ENCODE measurements at places on chromosomes 16 and 17.

DNA sequence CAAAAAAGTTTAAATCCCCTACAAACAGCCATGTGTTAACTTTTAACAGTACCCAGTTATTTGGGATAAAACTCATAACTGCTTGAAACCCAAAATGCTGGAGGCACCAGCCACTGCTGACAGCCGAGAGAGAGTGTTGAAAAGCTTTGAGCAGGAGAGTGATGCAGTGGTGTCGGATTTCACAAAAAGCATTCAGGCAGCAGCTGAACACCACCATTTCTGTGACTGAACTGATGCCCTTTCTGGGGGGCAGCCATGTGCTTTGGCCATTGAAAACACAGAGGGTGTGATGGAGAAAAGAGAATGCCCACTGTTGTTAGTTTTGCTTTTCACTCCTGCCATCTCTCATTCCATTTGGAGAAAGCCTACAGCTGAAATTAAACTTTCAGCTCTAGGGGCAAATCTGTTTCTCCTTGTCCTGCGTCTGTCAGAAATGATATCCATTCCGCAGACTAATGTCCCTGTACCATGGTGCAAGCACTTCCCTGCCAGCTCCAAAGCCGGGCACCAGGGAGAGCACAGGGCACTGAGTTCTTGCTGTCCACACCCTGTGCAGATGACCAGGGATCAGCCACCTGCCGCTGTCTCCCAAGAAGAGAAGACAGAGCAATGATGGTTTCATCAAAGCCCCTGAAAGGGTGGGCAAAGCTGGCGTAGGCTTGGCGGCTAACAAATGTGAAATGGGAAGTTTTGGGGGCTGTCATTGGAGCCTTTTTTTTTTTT, 16.6 kb upstream of the MLYCD start:
- no peak for DNase-seq

GRCh38 chr16:11163761-11164261, 92.2 kb downstream of the SOCS1 start:
- no peak for DNase-seq

- DNase-seq = no peak
Observed at GRCh38 chr17:72379516-72379915, 258.7 kb downstream of the SOX9 start.

- no peak for DNase-seq
Observed at GRCh38 chr17:3770466-3770865, 30.5 kb downstream of the ITGAE start.

DNA sequence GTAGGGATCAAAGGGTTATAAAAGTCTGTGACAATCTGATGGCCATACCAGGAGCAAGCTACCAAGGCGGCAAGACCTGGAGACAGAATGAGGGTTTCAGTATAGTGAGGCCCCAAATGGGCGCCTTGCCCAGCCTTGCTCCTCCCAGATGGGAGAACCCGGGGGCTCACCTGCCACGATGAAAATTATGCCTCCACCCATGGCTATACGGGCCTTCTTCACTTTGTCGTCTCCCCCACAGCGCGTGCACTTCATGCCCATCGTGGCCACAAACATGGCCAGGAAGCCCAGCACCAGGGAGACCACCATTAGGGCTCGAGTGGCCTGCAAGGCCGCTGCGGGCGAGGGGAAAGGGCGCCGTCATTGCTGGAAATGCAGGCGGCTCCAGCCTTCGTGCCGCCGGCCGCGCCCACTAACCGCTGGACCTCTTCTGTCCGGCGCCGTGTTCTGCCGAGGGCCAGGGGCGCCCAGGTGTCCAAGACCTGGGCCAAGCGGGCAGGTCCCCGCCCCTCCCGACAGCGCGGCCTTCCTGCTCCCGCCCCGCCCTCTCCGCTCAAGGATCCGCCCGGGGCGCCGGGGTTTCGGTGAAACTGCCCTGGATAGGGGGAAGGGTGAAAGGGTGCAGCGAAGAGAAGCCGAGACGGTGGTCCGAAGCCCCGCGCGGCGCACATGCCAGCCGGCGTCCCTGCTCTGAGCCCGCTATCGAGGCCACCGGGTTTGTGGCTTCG, 1.5 kb downstream of the CLDN7 start:
- no peak for DNase-seq

GRCh38 chr17:51224402-51225262, 35.2 kb downstream of the MBTD1 start:
- no peak for DNase-seq

- no peak for DNase-seq
Observed at GRCh38 chr16:75202069-75202590, 4.8 kb downstream of the CTRB2 start.

- no peak for DNase-seq
Observed at GRCh38 chr17:9364837-9365430, 210.7 kb downstream of the STX8 start.

DNA sequence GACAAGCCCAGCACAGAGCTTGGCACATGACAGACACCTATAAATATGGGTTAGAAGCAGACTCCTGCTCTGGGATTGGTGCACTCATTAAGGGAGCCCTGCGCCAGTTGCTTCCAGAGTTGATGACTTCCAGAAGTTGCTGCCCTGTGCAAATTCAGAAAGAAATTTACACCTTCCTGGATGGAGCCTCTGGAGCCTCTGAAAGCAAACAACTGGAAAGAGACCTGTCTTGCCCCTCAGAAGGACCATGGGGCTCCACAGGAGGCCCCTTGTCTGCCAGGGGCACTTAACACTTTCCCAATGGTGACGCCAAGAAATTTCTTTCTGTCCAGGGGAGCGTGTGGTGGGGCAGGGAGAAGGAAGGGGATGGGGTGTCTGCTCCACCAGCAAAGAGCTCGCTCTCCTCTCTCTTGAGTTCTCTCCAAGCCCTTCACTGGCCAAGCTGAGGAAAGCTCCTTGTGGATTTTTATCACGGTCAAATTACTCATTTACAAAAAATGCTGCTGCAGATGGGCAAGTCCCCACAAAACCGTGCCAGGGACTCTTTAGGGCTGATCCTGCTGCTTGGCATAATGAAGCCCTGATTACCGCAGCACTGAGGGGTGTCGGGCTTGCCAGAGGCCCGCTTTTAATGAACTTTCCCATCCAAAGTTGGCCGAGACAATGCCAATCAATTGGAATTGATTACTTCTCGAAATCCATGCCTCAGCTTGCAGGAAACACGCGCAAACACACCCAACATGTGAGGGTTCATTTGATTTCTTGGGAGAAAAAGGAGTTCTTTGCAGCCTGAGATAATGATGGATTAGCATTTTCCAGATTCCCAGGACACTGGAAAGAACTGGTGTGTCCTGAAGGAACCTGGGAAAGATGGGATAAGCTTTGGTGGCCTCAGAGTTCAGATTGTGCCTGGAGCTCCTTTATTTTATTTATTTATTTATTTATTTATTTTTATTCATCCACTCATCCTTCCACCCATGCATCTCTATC, 583.6 kb upstream of the CDH5 start:
- DNase-seq = no peak

DNA sequence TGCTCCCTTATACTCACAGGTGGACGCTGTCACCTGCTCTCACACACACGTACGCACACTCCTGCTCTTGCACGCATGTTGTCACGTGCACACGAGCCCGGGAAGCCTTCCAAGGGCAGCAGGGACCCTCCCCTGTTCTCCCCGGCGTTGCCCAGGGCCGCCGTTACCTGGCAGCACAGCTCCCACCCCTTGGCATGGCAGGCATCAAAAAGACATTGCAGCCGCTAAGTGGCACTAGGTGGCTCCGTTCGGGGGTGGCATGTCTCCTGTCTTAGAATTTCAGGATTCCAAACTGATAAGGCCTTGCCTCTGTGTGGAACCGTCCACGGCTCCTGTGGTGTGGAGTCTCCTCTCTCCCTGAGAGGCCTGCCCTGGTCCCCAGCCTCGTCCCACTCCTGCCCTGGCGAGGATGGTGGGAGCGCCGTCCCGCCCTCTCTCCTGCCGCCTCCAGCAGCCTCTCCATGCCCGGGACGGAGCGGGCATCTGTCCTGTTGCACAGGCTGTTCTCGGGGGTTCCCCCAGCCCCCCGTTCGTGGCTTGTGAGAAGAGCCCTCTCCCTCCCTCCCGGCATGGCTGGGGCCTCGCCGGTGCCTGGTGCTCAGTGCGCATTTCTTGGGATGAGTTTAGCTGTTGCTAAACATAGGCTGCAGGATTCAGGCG, 126.7 kb upstream of the GSE1 start:
- DNase-seq = no peak

- no peak for DNase-seq
Observed at GRCh38 chr17:74497471-74497870, 31.0 kb downstream of the CD300A start.

- no peak for DNase-seq
Observed at GRCh38 chr17:65453204-65453931, 108.1 kb downstream of the AXIN2 start.

- DNase-seq = no peak
Observed at GRCh38 chr16:82197540-82198240, 27.7 kb upstream of the MPHOSPH6 start.

GRCh38 chr16:1749152-1750117, 21.9 kb downstream of the NME3 start:
- no peak for DNase-seq

- no peak for DNase-seq
Observed at GRCh38 chr16:57318240-57318970, 33.9 kb upstream of the PLLP start.

DNA sequence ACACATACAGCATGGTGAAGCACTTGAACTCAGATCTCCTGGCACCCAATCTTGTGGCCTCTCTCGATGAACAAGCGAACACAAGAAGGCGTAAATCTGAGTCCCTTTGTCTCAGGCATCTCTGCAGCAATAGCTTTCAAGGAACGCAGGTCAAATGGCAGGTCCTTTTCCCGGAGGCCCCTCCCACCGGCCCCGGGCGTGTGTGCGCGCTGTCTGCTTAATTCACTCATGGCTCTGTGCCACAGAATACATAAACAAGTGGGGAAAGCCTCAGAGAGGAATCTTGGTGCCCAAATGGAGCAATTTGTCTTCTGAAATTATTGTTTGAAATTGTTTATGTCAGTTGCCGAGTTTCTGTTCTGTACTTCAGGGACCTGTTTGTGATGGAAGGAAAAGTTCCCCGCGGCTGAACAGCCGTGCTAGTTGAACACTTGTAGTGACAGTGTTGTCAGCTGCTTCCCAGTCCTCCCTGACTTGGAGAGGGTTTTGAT, 14.8 kb downstream of the MYOCD start:
- no peak for DNase-seq

- DNase-seq = no peak
Observed at GRCh38 chr17:29836643-29837042, 93.4 kb downstream of the SSH2 start.

DNA sequence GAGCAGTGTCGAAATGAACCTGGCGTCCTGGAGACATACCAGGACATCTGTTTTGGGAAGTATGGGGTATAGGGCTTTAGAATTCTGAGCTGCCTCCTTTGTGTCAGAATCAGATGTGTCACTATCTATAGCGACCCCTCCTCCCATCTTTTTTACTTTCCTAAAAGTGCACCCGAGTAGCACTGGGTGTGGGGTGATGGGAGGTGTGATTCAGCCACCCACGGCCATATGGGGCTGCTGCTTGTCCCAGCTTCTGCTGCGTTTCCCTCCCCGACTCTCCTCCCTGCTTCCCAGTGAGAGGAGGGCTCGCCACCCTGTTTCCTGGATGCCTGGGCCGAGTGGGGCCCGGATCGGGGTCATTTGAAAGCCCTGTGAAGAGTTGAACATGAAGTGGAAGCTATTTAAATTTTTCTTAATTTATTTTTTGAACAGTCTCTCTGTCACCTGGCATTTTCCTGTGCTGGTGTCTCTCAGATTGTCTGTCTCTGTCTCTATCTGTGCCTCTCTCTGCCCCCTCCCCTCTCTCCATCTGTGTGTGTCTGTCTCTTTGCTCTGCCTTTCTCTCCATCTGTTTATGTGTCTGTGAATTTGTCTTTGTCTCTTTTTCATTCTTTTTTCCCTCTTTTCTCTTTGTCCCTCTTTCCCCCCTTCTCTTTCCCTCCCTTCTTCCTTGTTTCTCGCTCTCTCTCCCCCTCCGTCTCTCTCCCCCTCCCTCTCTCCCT, 638.8 kb upstream of the EEF2KMT start:
- no peak for DNase-seq

GRCh38 chr16:2236337-2237101, at the start of gene DNASE1L2:
TSS of gene DNASE1L2 (plus strand) at chr16:2236444. CDS start at chr16:2236817, 373 bp downstream.
- no peak for DNase-seq
